ENCODE measurements at places on chromosomes 3 and 15.

DNA sequence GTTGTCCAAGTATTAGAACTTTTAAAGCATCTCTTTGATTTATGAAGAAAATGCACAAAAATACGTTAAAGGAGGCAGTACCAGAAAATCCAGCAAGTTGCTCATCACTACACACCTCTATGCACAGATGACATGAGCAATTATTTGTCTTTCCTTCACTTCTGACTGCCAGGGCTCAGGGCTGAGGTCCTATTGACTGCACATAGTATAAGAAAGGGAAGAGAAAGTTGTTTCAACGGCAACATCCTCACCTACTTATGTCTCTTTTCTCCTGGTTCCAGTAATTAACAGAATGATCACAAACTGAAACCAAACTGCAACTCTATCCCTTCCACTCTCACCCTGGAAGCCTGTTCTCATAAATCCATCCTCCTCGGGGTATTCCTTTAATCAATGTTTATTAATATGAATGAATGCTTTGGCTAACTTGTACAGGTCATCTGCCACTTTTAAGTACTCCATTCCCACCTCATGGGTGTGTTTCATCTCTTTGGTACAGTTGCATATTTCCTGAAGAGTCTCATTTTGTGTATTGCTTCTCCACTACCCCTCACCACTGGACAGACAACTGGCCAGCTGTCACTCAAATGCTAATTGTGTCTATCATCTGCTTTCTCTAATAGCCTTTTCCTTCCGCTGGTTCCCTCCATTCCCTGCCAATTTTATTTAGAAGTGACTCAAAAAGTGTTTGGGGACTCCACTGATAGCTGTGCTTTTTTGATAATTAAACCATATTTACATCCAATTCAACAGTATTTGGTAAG is 34.5 kb downstream of the RAB27A start:
- no peak for DNase-seq

- no peak for DNase-seq
Observed at GRCh38 chr15:101441696-101442095, 47.8 kb downstream of the PCSK6 start.

GRCh38 chr3:179233043-179233442 is 17.9 kb downstream of the KCNMB3 start:
- no peak for DNase-seq

DNA sequence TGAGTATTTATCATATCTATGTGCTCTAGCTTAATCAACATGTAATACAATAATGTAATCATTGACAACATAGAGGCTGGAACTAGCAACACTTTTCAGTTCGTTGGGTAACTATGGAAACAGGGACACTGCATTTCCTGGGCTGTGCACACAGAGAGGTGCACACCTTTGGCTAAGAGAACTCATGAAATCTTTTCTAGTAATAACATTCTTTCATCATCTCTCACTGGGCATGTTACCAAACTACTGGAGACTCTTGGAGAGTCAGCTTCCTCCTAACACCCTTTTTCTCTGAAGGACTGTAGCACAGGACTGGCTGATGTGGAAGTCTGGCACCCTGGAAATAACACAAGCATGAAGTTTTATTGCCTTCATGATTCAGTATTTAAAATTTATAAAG is 135.6 kb downstream of the KCNMB2 start:
- DNase-seq = peak; percentile 25

DNA sequence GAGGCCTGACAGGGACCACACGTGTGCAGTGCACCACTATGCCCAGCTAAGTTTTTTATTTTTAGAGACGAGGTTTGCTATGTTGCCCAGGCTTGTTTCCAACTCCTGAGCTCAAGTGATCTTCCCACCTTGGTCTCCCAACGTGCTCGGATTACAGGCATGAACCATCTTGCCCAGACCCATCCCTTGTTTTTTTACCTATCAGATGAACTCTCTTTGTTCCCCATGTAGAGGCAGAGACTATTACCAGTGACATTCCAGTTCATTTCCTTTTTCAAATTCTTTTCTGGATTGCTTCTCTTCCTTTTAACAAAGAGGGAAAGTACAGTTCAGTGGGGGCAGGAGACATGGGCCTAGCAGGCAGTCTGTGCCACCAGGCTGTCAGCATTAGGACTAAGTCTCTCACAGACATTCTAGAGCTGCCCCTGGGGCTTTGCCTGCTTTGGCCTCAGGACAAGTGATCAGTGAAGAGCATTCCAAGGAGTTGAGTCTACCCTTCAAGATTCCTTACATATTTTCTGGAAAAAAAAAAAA is 103.5 kb upstream of the SLC7A14 start:
- peak; percentile 71 for DNase-seq

DNA sequence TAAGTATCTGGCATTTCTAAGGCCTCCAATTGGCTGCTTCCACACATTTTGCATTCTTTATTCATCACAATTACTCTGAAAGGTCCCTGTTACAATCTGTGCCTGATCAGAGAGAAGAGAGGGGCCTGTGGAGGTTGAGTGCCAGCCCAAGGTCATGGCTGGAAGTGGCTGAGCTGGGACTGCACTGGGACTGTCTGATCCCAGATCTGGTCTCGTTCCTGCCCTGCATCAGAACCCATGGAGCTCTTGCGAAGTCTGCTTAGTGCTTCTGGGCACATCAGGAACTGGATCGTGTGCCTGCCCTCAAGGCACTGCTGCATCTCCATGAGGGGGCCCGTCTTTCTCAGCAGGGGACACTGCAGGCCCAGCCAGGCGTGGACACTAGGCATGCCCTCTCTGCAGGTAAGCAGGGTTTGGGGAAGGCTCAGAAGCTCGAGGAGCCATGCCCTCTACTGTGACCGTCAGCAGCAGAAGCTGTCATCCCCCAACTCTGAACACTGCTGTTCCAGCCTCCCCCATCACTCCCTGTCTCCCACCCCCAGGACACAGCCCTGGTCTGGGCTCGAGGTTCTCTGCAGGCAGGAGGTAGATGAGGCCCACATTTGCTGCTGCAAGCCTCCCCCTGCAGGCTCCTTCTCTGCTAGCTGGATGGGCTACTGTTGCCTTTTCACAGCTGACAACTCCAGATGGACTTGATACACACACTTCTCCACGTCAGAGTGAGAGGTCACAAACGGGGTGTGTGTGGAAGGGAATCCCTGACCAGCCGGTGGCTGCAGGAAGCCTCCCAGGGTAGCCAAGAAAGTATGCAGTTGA is 96.5 kb upstream of the PRR23E start:
- DNase-seq = no peak

GRCh38 chr3:8371085-8371551 is 130.5 kb upstream of the LMCD1 start:
- DNase-seq = peak; percentile 5

GRCh38 chr3:107579371-107579770 is 56.6 kb downstream of the BBX start:
- DNase-seq = no peak

GRCh38 chr3:15629860-15630597 is 28.5 kb downstream of the BTD start:
- DNase-seq = peak; percentile 52

DNA sequence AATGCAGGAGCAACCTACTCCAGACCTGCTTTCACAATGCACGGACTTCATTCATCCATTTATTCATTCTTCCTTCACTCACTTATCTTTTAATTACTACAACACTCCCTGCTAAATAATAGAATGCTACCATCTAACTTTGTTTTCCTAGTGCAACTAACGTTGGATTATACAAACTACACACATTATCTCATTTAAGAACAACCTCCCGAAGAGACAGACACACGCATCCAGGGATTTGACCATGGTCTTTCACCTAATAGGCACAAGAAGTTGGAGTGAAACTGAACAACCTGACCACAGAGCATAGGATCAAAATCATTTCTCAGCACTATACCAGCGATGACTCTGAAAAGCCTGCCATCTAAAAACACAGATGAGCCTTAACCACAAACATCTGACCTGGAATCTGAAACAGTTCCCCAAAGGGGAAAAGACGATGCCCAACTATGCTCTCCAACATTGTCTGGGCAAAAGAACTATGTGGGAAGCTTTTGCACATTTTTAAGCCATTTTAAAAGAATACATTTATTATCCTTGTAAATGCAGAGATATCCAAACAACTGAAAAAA is 21.0 kb downstream of the ZNF385D start:
- no peak for DNase-seq

- no peak for DNase-seq
Observed at GRCh38 chr3:72720566-72720965, 127.7 kb downstream of the SHQ1 start.

GRCh38 chr3:21543380-21544075 is 207.5 kb downstream of the ZNF385D start:
- DNase-seq = no peak

GRCh38 chr3:173733029-173733652 is 335.6 kb downstream of the NLGN1 start:
- DNase-seq = no peak

- no peak for DNase-seq
Observed at GRCh38 chr3:140508550-140508949, 169.3 kb upstream of the TRIM42 start.

DNA sequence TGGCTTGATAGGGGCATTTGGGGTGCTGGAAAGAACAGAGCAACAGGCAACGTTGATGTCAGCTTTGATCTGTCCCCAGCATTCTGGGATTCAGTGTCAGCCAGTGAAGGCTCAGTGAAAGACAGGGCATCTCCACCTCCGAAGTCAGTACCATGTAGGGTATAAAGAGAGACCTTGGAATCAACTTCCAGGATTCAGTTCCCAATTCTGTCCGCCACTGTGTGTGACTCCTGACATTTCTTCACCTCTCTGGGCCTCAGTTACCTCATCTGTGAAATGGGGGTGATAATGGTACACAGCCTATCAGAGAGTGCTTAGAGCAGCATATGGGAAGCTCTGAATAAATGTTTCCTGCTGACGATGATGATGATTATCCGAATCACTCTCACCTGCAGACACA is 55.6 kb upstream of the FLNB start:
- no peak for DNase-seq

DNA sequence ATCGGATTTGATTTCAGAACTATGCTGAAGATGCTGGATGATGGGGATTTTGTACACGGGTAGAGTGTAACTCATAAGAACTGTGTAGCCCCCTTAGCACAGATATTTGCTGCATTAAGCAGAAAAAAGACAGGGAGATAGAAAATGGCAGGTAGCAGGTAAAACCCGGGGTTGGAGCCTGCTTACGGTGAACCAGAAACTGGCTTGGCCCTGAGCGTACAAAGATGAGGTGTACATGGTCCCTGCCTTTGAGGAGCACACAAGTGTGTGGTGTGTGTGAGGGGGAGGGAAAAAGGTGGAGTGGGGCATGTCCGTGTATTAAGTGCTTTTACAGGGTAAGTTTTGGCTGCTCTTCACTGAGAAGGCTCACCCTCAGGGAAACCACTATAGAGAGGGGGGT is 3.5 kb downstream of the LPP start:
- no peak for DNase-seq

DNA sequence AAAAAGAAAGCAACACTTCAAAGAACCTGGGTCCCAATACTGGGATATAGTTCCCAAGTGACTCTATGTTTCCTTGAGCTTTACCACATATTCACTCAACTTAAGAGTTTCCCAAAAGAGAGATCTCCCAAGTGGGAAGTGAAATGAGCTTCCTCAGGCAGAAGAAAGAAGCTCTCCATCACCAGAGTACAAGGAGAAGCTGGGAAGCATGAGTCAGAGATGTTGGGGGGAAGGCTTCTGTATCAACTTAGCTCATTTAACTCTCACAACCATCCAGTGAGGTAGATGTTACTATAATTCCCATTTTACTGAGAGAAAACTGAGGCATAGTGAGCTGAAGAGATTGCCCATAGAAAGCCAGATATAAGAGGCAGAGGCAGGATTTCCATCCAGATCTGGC is 47.0 kb upstream of the TRIM42 start:
- DNase-seq = no peak

GRCh38 chr3:152738656-152739055 is 96.3 kb upstream of the P2RY1 start:
- DNase-seq = no peak

DNA sequence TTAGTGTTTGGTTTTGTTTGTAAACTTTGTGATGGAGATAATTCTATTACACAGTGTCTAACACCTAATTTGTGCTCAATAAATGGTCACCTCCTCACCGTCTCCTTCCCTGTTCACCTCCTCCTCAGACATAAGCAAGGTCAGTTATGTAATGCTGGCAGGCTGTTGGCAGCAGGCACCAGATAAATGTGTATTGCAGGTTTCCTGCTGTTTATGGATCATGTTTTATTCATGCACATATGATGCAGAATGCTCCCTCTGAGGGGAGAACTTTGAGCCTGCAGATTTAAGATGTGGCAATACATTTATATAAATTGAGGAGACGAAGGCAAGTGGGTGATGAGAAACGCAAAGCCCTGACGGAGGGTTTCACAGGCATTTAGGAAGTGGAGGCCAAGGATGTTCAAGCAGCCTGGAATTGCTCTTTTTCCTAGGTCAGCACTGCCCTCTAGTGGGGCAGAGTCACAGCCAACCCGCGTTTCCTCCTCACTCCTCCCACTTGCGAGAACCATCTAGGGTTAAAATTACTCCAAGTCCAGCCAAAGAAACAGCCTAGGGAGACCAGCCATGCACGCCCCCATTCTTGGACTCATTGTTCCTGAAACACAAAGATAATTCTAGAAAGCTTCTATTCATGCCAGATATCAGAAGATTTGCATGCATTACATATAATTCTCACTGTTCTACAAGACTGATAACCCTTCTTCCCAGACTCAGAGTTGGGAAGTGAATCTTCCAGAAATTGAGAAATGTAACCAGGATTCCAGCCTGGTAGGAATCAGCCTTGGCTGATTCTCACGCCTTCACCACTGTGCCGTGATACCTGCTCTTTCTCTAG is 228.7 kb downstream of the SLCO3A1 start:
- DNase-seq = no peak

GRCh38 chr3:66138336-66139313 is 82.2 kb upstream of the SLC25A26 start:
- DNase-seq = no peak

- no peak for DNase-seq
Observed at GRCh38 chr3:108093616-108094015, 2.8 kb upstream of the CD47 start.

- no peak for DNase-seq
Observed at GRCh38 chr15:51180011-51180410, 85.3 kb upstream of the TNFAIP8L3 start.

- no peak for DNase-seq
Observed at GRCh38 chr3:13172644-13173013, 99.4 kb upstream of the IQSEC1 start.

DNA sequence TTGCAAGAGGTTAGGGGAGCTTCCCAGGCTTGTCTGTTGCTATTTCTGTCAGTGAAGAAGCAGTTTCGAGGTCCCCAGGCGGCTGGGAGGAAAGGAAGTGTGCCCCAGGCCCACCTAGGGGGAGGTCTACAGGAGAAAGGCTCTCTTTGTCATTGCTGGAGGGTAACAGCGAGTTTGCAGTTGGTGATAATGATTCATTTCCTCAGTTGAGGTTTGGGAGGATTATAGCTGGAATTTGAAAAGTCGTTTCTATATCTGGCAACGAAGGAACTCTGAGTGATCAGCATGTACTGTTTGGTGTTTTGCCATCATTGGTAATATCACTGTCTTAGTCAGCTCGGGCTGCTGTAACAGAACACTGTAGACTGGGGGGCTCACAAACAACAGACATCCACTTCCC is 65.5 kb upstream of the UBE3A start:
- no peak for DNase-seq

GRCh38 chr15:94246016-94246415 is 14.7 kb downstream of the MCTP2 start:
- no peak for DNase-seq
